OCI-LY7 (cell line): ENCODE measurements at places on chromosomes 6 and 20.

DNA sequence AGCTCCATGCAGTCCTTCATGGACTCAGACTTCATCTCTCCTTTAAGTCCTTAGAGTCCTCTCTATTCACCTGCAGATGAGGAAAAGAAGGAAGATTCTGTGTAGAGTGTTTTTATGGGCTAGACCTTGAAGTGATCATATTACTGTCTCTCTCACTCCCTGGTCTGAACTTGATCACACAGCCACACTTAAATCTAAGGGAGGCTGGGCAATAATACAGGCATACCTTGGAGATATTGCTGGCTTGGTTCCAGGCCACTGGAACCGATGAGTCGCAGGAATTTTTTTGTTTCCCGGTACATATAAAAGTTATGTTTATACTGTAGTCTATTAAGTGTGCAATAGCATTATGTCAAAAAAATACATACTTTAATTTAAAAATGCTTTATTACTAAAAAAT, 59.2 kb upstream of the FOXO3 start:
- no peak for DNase-seq

GRCh38 chr20:47682028-47682783, 103.1 kb downstream of the SULF2 start:
- DNase-seq = no peak

GRCh38 chr6:41553405-41553999, 7.3 kb downstream of the FOXP4 start:
- DNase-seq = no peak

DNA sequence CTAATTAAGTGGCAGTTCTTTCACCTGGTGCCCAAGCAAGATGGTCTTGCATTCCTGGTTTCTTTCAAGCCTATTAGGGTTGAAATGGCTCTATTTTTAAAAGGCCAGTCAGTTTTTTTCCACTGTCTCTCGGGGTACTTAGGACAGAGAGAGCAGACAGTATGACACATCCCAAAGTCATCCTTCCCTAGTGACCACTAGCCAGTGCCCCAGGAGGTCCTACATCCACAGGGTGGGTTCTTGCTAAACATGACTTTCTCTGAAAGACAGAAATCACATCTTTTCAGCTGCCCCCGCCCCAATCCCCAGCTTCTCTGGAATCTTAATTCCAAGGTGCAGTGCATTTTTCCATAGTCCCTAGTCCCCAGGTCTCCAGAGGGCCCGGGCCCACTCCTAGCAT, 192.4 kb downstream of the SLC24A3 start:
- DNase-seq = no peak

- DNase-seq = no peak
Observed at GRCh38 chr6:158753811-158754210, 65.4 kb downstream of the EZR start.

- no peak for DNase-seq
Observed at GRCh38 chr20:59150821-59151251, 12.8 kb upstream of the ZNF831 start.
